ENCODE measurements at places on chromosomes 13 and 19.

- no peak for DNase-seq
These were observed 331.3 kb downstream of the NDFIP2 start for GRCh38 chr13:79812070-79812850.

DNA sequence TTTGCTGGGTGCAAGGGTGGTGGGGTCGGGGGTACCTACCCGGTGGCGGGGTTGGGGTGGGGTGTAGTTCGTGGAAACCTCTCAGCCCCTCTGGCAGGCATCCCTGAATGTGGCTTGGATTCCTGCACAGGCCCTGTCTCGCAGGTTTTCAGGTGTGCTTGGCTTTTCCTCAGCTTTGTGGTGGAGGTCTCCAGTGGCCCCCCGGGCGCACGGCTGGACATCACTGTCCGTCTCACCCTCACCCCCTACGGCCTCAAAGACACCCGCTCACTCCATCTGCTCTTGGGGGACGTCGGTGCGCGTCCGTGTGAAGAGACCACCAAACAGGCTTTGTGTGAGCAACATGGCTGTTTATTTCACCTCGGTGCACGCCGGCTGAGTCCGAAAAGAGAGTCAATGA is 44.3 kb downstream of the ZNF146 start:
- no peak for DNase-seq

DNA sequence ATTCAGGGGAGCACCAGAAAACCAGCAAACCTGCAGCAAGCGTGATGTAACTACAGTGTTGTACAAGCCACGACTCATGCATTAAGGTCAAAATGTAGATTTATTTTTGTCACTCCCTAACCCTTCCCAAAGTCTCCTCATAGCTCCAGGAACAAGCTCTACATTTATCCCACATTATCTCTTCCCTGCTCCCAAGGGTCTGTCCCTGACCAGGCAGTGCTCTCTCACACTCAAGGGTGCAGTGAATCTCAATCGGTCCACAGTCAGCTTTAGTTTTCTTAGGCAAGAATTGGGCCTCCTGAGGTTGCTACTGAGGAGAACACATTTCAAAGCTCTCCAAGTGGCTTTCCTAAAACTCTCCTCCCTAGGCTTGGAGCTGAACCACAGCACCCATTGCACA is 219.4 kb downstream of the NHLRC3 start:
- no peak for DNase-seq

DNA sequence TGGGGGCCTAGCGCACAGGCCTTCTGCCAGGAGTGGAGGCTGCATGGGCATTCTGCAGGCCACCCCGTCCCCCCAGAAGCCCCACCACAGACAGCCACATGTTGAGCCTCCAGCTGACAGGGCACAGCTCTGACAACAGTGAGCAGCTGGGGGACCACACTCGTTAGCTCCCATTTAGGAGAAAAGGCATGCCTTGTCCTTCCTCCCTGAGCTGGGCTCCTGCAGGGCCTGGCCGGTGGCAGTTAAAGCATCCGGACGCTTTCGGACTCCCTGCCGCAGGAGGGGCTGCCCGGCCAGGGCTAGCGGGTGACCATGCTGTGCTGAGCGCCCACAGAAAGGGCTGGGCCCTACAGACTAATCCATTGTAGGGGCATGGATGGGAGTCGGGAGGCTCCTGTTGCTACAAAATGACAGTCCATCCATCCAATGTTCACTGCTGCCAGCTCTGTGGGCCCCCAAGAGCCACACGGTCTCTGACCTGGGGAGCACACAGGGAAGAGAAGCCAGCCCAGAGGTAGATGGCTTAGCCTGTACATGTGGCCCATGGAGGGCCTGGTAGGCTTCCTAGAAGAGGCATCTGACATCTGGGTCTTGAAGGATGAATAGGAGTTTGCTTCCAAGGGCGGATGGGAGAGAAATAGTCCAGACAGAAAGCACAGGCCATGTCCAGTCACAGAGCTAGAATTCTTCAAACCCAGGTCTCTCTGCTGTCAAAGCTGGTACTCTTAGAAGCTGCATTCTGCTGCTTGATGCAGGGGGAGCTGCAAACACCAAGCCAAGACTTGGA is 116.5 kb upstream of the VSTM2B start:
- DNase-seq, result no peak

- DNase-seq, result no peak
These were observed 997 bp upstream of the CACNG8 start for GRCh38 chr19:53961523-53962356.

DNA sequence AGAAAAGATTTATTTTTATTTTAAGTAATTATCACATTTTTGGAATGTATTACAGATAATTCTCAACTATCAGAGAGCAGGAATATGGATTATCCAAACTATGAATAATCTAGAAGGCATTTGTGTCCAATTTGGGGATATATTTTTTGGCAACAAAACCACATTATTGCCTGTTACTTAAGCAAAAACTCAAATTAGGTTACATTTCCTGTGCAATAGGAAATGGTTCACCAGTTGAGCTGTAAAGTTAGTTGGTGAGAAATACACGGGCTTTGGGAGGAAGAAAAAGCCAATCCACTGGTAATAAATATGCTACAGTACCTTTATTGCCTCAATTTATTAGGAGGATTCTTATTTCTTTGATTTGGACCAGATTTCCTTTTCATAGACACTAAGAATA is 1075.2 kb downstream of the PCDH9 start:
- DNase-seq, result no peak
